ENCODE measurements at places on chromosomes 12 and 14. TPM values are rescaled to one million over a fixed set of nuclear protein-coding genes. Genes with fewer than 3 reads are reported as not detected.

DNA sequence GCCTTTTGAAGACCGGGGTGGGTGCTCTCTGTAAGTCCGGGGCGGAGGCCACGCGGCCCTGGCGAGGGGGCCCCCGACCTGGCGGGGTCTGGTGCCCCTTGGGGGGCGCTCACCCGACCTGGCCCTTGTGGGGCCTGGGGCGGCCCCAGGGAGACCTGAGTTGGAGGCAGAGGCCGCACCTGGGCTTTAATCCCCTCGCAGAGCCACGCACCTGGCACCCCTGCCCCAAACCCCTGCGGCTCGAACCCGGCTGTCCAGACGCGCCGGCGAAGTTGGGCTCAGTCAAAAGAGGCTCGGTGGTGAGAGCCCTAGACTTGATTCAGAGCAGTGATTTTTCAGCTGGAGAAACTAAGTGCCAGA lies 267 bp downstream of the CFAP251 start:
- no peak for DNase-seq

DNA sequence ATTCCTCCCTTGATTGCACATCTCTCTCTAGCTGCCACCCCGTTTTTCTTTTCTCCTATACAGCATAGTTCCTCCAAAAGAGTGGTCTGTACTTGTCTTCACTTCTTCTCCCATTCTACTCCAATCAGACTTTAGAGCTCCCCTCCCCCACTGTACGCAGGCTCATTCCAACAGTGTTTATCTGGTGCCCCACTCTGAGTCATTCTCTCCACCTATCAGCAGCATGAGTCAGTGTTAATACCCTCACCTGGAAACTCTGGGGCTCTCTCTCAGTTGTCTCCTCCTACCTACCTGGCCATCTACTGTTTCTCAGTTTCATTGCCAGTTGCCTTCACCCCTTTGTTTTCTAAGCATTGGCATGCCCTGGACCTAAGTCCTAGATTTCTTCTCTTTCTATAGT lies 175.1 kb upstream of the ARHGAP5 start:
- DNase-seq = no peak

DNA sequence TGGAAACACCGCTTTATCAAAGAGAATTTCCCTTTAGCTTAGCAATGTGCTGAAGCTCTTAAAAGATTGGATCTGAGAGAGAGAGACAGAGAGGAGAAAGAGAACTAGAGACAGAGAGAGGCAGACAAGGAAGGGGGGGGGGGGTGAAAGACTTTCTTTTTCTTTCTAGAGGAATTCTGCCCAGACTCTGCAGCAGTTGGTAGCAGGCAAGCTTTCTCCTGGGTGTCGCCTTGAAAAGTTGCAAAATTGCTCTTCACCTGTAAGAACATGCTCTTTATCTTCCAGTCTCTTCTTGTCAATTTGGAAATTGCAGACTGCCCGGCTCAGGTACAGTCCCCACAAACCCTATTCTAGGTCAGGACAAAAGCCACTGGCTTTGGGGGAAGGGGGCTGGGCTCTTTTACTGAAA lies 2.9 kb upstream of the OTX2 start:
- no peak for DNase-seq

DNA sequence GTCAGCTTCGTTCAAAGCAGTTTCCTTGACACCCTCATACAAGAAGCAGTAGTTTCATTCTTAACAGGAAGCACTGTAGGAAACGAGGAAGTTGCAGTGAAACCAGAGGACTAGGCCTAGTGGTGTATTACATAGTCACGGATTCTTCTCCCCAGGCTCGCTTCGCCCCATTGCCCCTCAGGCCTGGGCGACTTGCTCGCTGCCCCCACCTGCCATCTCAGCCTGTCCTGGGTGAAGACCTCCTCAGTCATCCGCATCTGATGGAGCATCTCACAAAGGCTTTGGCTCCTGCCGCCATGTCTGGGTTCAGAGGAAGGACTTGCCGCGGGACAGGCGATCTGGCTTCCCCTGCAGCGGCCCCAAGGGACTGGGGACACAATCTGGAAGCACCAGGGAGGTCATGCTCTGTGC lies 93.5 kb downstream of the LMNTD1 start:
- no peak for DNase-seq

GRCh38 chr12:49897276-49897675 lies 6.4 kb downstream of the FAIM2 start:
- DNase-seq = no peak

C14orf132 gene
- 32.0 TPM for total RNA-seq

TPH2 gene
- total RNA-seq = 0.90 TPM

All from H1 (cell line).